Heart left ventricle (tissue), 16 donors: ENCODE measurements at places on chromosomes 3 and 15. TPM values are rescaled to one million over a fixed set of nuclear protein-coding genes. Genes with fewer than 3 reads are reported as not detected.

Gene RTP3
- not detected for total RNA-seq

Gene PLSCR4
- total RNA-seq, result 36.3 TPM

Gene FILIP1L
- 77.4 TPM for total RNA-seq

Gene PYGO1
- total RNA-seq, result 6.2 TPM

Gene EFCAB12
- 0.09 TPM for total RNA-seq

Gene IRAK2
- total RNA-seq, result 0.93 TPM

Gene SLC22A13
- not detected for total RNA-seq

Gene CLDN18
- total RNA-seq, result not detected

Gene MOBP
- not detected for total RNA-seq

Gene PRICKLE2
- total RNA-seq, result 10.0 TPM

Gene TGM4
- total RNA-seq, result not detected

Gene CCRL2
- total RNA-seq, result 1.5 TPM

DNA sequence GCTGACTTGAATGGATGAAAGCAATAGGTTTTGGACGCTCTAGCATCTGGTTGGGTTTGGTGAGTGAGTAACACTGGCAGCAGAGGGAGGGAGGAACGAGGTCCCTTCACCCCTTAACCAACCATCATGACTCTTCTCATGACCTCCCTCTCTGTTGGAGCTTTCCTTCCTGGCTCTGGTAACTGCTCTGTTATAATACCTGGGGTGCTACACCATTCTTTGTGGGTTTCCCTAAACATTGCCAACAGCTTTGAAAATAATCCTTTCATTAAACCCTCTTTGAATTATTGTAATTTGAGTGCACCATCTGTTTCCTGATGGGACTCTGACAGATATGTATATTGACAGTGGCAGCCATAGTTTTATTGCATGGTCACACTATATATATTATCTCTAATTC lies 146.2 kb upstream of the PTPRG start:
- DNase-seq, result no peak

GRCh38 chr15:56582785-56583184 lies 117.8 kb upstream of the MNS1 start:
- no peak for DNase-seq

GRCh38 chr3:159770998-159771397 lies 217.6 kb upstream of the IL12A start:
- no peak for DNase-seq

DNA sequence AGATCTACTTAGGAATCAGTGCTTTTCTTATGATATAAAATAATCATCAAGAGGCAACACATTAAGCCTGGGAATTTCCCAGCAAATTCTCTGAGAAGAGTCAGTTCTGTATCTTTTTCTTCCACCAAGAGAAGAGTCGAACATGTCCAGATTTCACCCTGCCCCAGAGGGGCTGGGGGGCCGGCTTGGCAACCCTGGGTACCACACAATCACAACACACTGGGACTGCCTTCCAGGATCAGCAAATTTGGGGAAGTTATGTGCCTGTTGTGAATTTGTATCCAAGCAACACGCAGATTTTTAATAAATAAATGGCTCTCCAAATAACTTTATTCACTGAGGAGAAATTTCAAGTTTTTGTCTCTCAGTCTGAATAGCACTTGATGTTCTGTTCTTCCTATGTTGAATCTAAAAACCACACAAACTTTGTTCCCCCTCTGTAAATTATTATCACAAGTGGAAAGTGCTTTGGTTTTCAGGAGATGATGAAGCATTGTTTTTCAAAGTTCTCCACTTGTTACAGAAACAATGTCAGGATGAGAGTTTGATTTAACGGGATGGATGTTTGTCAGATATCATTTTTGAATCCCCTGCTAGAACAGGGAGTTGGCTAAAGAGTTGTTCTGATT lies 357.2 kb downstream of the ZNF385D start:
- DNase-seq, result no peak

DNA sequence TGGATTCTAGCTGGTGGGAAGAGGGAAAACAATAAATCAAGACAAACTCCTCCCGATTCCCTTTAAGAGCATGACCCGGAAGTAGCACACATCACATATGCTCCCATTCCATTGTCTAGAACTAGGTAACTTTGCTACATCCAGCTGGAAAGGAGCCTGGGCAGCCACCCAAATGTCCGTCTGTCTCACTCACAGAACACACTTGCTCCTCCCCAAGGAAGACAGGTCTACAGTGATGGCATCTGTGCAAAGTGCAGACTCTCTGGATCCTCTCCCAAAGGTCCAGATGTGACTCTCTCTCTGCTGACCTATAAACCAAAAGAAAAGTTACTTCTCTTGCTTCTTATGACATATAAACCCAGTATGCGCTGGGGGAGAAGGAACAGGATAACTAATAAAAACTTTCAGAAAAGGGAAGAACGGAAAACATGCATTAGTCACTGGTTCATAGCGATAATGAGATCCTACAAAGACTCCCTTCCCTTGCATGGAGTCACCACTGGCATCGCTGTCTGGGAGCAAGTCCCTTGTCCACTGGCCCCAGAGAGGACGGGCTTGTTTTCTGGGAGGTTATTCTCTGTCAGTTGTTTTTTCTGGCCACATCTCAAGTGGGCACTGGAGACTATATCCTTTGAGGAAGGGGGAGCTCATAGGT lies 29.8 kb upstream of the EPHB3 start:
- no peak for DNase-seq

GRCh38 chr3:161500068-161500796 lies 3.6 kb downstream of the OTOL1 start:
- DNase-seq, result no peak

- no peak for DNase-seq
These were observed 35.0 kb upstream of the COLQ start for GRCh38 chr3:15556512-15556911.

GRCh38 chr3:71288269-71288930 lies 295.1 kb downstream of the FOXP1 start:
- no peak for DNase-seq

DNA sequence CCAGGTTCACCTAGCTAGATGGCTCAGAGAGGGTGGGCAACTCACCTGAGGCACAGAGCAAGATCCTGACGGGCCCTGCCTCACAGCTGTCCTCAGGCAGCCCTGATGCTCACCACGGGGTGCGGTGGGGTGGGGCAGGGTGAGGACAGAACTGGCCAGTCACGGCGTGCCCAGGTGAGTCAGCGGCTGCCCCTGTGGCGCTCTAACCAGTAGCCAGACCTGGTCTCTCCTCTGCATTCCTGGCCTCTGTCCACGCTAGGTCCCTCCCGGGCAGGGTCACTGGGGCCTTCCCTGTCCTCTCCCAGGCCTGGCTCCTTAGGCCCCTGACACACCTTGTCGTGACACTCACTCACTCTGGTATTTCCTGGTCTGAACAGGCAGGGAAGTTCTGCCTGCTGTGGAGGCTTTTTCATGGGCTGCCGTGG lies 901 bp downstream of the ALS2CL start:
- peak; percentile 67 for DNase-seq

DNA sequence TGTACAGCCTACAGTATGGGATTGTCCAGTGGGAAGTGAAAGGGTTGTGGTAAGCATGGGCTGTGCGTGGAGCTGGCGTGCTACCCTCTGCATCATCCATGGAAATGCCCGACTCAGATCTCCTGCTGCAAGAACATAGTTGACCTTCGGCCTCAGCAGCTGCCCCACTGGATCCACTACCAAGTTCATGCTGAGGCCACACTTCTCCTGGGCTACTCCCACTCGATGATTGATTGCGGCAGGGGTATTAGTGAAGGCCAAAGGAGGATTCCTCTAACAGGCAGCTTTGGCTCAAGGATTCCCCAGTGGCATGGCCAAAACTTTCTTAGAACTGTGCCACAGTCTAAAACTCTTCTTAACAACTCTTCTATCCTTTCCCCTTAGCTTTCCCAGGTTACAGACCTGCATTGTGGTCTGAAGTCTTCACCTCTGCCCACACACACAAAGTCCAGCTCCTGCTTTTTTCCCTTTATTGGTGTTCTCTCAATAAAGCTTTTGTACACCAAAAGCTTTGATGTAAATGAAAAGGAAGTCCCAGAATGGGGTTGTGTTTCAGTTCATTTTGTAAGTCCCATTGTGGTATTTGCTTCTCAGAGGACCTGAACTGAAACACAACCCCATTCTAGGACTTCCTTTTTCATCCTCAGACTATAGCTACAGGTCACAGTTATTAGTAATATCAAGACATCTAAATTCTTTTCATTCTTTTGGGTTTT lies 4.9 kb upstream of the TBC1D5 start:
- no peak for DNase-seq

DNA sequence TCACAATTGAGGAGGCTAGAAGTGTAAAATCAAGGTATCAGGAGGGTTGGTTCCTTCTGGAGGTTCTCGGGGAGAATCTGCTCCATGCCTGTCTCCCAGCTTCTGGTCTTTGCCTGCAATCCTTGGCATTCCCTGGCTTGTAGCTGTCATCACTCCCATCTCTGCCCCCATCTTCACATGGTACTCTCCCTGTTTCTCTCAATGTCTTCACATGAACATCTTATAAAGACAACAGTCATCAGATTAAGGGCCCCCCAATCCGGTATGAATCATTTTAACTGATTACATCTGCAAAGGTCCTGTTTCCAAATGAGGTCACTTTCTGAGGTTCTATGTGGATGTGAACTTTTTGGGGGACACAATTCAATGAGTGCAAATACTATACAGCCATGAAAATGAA lies 113.0 kb upstream of the GALNT15 start:
- no peak for DNase-seq

- DNase-seq, result no peak
These were observed 12.9 kb downstream of the VPS13C start for GRCh38 chr15:62047282-62047827.

GRCh38 chr15:64029633-64030032 lies 16.7 kb downstream of the DAPK2 start:
- no peak for DNase-seq

DNA sequence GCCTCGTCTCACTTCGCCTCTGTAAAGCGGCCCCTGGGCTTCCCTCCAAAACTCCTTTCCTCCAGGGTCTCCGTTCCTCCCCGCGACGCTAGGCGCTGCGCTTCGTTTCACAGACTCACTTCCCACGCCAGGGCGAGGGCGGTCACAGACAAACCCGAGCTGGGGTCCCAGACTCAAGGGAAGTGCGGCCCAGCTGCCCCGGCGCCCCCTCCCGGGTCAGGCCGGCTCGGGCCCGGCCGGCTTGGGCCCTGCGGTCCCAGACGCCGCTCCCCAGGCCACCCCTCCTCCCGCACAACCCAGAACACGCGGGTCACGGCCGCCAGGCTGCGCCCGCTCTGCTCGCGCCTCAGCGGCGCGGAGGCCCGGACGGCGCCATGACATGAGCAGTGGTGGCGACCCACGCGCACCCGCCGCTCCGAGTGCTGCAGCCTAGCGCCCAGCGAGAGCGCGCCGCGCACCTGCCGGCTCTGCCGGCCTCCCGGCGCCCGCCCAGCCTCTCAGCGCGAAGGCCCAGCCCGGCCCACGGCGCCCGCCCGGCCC lies 547 bp downstream of the NUP210 start:
- DNase-seq, result peak; percentile 45

- no peak for DNase-seq
These were observed 159.5 kb upstream of the LPP start for GRCh38 chr3:187994221-187995042.

GRCh38 chr3:13866041-13866965 lies 13.6 kb downstream of the WNT7A start:
- no peak for DNase-seq

DNA sequence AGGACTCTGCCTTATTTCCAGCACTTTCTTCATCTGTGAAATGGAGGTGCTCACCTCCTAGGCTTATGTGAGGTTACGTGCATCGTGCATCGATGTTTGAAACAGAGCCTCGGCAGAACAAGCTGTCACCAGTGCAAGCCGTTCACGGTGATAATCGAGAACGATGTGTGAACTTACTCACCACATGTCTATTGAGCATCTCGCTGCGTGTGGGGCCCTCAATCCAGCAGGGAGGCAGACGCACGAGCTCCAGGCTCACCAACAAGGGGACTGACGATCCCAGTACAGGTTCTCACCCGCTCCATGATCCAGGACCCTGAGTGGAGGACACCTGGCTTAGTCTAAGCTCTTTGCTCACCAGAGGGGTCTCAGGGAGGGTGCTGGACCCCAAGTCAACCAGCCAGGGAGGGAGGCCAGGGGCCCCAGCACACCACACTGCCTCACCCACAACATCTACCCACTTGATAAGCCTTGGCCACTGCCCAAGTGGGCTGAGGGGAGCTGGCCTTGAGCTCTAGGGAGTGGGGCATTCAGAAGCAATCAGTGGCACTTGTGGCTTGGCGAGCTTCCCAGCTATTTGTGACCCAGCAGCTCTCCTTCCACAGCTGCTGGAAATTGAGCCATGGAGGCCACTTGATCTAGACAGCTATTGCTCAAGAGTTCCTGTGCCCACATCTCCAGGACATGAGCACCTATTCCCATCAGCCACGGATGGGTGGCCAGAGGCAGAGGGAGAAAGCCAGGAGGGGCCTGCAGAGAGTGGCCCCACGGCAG lies 34.4 kb upstream of the SLC6A1 start:
- peak; percentile 43 for DNase-seq

- DNase-seq, result no peak
These were observed 137.4 kb downstream of the SV2B start for GRCh38 chr15:91237445-91237844.

DNA sequence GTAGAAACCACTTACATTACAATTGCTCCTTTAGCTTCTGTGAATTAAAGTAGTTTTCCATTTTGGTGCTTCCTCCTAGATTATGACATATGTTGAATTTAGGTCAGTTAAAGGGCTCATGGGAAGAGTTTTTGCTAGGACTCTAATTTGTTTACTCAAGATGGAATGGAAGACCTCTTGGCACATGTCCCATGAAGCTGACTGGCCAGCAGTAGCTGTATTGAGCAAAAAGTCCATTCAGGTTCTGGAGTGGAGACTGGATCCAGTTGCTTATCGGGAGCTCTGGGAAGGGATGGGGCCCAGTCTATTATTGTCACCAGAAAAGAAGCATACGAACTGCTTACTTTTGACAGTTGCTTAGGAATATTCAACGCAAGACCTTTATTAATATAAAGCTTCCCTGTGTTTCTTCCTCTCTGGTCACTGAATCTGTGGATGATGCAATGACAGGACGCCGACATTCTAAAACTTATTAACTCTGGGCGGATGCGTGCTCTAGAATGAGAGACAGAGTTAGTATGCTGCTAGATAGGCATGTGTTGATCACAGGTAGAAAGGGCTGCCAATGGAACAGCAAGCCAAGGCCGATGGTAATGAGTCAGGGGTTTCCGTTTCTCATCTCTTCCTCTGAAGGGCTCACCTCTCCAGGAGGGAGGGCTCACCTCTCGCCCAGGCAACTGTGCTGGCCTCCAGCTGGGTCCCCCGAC lies 155.8 kb downstream of the NR1D2 start:
- peak; percentile 36 for DNase-seq

DNA sequence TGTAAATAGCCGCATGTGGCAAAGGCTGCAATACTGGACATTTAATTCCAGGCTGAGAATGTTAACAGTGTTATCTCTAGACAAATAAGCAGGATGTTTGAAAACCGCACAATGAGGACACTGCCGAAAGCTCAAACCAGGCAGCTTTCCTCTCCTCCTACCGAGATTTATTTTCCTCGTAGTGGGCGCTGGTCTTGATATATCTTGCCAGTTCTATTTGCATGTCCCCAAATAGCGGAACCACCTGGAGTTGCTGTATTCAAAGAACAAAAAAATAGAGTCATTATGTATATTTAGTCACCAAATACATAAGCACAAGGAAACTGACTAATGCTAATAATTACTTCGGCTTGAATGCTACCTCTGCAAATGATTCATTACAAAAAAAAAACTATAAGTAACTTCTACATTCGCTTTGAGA lies 46.5 kb downstream of the CYFIP1 start:
- no peak for DNase-seq

GRCh38 chr15:35496585-35496984 lies 49.4 kb downstream of the DPH6 start:
- no peak for DNase-seq

GRCh38 chr15:22810853-22811338 lies 24.5 kb downstream of the NIPA1 start:
- no peak for DNase-seq

- no peak for DNase-seq
These were observed 33.2 kb downstream of the CAPN3 start for GRCh38 chr15:42392309-42393024.
